ENCODE measurements at places on chromosomes 16 and 17.
A peak's percentile ranks its signal among the peaks of the same experiment; 100 is the strongest.

DNA sequence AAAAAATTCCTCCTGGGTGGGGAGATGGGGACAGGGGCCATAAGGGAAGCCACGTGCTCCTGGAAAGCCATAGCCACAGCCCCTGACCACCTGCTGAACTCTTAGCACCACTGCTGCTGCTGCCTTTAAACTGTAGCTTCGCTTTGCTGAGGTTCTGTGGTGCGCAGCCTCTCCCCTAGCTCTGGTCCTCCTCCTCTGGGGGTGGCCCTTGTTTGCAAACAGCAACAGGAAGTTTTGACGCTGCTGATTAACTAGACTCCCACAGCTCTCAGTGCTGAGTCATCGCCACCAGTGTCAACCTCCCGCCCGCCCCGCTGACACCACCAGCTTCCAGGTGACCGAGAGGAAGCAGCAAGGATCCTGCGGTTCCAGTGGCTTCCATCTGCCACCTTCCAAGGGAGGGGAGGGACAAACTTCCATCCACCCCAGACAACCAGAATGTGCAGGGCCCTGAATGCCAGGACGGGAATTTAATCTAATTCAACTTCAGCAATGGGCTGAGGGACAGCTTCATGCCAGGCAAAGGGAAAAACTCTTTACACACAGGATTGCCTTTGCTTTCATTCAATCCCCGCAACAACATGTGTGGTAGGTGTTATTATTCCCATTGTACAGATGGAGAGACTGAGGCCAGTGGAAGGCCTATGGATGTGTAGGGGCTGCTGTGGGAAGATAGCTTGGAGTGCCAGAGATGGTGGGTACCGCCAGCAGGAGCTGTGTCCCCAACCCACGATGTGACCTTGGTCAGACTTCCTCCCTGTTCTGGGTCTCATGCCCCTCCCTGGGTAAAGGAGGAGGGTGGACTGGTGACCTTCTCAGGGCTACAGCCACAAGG is 8.1 kb upstream of the KIFC3 start:
- peak; percentile 90 for DNase-seq

- DNase-seq, result no peak
Measured at GRCh38 chr16:2884041-2884451, 1.0 kb downstream of the FLYWCH2 start.

GRCh38 chr16:83830769-83831455 is 23.1 kb downstream of the HSBP1 start:
- DNase-seq, result no peak

DNA sequence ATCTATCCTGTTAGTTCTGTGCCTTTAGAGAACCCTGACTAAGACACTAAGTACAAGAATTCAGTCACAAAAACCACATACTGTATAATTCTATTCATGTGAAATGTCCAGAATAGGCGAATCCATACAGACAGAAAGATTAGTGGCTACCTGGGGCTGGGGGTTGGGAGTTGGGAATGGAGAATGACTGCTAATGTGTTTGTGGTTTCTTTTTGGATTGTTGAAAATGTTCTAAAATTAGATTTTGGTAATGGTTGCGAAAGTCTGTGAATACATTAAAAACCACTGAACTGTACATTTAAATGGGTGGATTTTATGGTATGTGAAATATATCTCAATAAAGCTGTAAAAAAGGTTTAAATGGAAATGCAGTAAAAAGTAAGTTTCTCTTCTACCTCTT is 80.4 kb upstream of the AKTIP start:
- DNase-seq, result no peak

DNA sequence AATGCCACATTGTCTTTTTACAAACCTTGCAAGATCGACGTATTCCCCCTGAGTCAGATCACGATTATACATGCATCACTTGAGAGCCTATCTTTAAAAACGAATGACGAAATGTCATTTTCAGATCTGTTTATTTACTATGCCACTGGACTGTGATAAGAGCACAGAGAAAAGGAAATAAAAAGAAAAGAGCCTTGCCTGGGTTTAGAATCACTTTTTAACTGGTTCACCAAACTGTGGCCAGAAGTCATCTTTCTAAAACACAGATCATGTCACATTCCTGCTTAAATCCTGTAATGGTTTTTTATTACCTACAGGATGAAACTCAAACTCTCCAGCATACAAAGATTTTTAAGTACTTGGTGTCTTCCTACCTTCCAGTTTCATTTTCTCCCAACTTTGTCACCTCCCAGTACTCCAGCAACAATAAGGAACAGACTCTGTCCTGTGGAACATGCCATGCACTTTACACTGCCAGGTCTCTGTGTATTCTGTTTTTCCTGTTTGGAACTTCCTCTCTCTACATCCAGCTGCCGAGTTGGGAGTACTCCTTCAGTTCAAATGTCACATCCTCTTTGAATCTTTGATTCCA is 91.5 kb downstream of the SNX11 start:
- DNase-seq, result peak; percentile 38

DNA sequence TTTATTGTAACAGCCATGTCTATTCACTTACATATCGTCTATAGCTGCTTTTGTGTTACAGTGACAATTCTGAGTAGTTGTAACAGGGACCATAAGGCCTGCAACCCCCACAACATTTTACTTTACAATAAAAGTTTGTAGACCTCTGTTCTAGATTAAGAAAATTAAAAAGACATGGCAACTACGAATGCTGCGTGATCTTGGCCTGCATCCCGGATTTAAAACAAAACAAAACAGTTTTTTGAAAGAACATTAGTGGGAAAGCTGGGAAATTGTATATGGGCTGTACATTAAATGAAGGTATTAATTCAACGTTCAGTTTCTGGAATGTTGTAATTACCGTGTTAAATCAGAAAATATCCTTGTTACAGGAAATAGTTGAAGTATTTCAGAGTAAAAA is 64.1 kb downstream of the RMI2 start:
- DNase-seq, result no peak

DNA sequence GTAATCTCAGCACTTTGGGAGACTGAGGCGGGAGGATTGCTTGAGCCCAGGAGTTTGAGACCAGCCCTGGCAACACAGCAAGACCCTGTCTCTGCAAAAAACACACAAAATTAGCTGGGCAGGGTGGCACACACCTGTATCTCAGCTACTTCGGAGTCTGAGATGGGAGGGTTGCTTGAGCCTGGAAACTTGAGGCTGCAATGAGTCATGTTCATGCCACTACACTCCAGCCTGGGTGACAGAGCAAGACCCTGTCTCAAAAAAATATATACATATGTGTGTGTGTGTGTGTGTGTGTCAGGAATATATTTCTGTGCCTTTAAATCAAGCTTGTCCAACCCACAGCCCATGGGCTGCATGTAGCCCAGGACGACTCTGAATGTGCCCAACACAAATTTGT is 55.2 kb downstream of the CRISPLD2 start:
- no peak for DNase-seq

DNA sequence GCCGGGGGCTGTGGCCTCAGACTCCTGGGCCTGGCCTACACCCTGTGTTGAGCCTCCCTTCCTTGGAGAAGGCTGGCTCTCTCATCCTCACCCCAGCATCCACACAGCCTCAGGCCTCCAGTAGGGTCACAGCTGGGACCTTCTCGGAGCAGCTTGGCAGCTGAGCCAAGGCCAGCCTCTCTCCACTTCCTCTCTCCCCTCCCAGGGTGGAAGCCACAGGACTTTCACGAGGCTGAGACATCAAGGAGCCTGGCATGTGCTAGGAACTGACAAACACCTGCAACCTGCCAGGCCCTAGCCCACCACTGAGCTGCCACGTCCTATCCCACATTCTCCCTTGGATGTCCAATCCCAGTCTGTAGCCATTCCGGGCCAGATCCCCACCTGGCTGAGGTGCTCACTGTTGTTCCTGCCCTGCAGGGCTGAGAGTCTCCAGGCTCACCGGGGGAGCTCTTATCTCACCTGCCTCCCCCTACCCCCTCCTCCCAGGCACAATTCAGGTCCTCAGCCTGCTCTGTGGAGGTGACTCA is 3.1 kb downstream of the MMP15 start:
- no peak for DNase-seq

DNA sequence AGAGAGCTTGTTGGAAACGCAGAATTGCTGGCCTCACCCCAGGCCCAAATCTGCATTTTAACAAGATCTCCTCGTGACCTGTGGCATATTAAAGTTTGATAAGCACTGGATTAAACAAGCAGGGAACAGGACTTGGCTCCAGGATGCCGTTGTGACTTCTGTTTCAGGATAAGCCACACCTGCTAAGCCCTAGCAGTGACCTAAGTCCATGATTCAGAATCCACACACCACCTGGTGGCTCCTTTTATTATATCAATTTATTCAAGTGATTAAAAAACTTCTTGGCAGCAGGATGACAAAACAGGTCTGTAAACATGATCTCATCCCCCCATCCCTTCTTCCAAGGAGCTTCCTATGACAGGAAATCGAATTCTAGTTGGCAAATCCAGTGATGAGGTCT is 9.1 kb downstream of the NAGPA start:
- peak; percentile 59 for DNase-seq

- no peak for DNase-seq
Measured at GRCh38 chr17:50021681-50022370, 26.8 kb upstream of the DLX3 start.

DNA sequence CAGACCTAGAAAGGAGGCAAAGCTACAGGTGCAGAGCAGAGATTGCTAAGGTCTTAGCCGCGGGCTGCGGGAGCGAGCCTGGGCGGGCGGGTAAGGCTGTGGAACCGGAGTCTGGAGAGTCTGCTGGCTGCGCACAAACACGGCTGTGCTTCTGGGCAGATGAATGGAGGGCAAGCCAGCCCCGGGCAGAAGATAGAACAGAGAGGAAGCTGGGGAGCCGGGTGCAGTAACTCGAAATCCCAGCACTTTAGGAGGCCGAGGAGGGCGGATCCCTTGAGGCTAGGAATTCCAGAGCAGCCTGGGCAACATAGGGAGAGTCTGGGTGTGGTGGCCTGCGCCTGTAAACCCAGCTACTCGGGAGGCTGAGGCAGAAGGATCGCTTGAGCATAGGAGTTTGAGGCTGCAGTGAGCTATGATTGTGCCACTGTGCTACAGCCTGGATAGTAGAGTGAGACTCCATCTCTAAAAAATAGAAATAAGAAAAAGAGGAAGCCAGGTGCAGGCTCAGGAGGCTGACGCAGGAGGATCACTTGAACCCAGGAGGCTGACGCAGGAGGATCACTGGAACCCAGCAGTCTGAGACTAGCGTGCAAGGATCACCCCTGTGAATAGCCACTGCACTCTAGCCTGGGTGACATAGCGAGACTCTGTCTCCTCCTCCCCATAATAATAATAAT is 56.3 kb downstream of the PITPNC1 start:
- DNase-seq, result no peak

DNA sequence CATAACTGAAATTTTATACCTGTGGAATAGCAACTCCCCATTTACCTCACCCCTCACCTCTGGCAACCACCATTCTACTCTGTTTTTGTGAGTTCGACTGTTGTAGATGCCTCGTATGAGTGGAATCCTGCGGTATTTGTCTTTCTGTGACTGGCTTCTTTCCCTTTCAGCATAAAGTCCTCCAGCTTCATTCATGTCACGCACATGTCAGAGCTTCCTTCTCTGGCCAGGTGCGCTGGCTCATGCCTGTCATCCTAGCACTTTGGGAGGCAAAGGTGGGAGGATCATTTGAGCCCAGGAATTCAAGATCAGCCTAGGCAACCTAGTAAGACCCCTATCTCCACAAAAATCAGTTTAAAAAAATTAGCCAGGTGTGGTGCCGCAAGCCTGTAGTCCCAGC is 278.4 kb downstream of the PARN start:
- no peak for DNase-seq

- DNase-seq, result no peak
Measured at GRCh38 chr16:69724414-69724873, 1.9 kb downstream of the NQO1 start.

DNA sequence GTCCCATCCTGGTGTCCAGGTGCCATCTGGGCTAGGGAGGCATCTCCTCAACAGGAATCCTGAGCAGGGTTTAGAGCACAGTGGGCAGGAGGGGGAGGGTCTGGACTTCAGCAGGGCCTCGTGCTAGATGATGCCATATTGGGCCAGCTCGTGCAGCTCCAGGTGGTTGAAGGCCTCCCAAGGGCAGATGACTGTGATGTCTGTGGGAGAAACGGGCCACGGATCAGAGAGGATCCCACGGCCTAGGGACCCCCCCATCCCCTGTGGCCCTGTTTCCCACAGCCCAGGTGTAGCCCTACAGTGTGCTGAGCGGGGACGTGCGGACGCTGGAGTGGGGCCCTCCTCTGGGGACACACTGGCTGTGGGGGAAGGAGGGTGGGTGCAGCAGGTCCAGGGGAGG is 5.4 kb downstream of the PDE6G start:
- DNase-seq, result no peak

DNA sequence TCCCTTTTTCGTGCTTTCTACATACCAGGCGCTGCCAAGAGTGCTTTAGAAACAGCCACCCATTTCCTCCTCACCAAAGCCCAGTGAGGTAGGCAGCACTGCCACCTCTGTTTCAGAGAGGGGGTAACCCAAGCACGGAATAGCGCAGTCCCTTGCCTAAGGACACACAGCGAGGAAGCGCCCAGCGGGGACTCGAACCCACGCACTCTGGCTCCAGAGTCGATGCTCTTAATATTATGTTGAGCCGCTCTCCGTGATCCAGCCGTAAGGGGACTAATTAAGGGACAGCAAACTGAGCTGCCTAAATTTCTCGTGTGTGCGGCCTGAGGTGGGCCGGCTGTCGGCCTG is 497 bp downstream of the CES1 start:
- no peak for DNase-seq

DNA sequence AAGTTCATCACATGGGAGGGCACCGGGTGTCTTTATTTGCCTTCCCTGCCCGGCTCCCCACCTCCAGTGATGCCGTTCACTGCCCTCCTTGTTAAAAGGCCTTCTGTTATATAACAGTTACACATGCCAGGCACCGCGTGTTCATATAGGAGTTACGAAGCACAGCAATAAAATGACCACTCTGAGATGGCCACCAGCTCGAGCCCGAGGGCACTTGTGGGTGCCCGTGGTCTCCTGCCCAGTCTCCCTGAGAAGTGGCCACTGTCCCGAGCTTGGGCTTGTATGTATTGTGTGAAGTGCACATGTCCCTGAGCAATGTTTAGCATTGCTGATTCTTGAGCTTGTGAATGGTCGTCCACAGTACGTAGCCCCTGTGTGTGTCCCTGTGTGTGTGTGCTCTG is 355.6 kb downstream of the SEC14L1 start:
- no peak for DNase-seq

GRCh38 chr17:1331708-1332107 is 52.2 kb downstream of the TRARG1 start:
- no peak for DNase-seq

- no peak for DNase-seq
Measured at GRCh38 chr17:6815775-6816174, 15.8 kb downstream of the TEKT1 start.

GRCh38 chr17:75504347-75505151 is 10.8 kb downstream of the CASKIN2 start:
- DNase-seq, result peak; percentile 48

DNA sequence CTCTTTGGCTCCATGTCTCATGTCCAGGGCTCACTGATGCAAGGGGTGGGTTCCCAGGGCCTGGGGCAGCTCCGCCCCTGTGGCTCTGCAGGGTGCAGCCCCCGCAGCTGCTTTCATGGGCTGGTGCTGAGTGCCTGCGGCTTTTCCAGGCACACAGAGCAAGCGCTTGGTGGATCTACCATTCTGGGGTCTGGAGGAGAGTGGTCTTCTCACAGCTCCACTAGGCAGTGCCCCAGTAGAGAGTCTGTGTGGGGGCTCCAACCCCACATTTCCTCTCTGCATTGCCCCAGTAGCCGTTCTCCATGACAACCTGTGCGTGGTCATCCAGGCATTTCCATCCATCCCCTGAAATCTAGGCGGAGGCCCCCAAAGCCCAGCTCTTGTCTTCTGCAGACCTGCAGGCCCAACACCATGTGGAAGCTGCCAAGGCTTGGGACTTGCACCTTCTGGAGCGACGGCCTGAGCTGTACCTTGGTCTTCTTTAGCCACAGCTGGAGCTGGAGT is 5.2 kb downstream of the IL32 start:
- DNase-seq, result no peak

- DNase-seq, result no peak
Measured at GRCh38 chr16:11946433-11946832, 4.6 kb upstream of the NPIPB2 start.

Data from dermis blood vessel endothelial cell (primary cell).